Kidney (tissue), 22 donors: ENCODE measurements at places on chromosomes 7 and 10. TPM values are rescaled to one million over a fixed set of nuclear protein-coding genes. Genes with fewer than 3 reads are reported as not detected.
A peak's percentile ranks its signal among the peaks of the same experiment; 100 is the strongest.

GRCh38 chr10:121211446-121211845 lies 360.3 kb downstream of the WDR11 start:
- no peak for DNase-seq

DNA sequence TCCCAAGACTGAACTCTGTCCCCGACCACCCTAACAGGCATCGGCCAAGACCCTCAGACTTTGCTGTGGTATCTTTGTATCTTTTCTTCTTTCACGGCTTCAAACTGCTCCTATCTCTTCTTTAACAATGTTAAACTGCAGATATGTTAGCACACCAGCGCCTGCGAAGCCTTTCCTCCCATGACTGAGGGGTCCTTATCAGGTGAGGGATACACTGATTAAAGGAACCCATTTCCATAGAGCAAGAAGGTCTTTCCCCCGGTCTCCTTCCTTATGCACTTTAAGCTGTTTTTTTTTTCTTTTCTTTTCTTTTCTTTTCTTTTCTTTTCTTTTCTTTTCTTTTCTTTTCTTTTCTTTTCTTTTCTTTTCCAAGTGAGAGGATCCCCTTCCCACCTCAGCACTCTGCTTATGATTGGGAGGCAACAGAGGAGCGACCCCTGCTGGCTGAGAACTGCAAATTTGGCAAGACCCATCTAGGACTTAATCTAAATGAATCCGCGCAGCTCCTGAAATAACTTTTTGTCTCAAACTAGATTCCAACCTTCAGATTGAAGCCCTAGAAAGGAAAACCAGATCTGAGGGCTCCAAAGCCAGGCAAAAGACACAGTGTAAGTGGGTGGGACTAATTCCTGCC lies 109.9 kb downstream of the ITGB8 start:
- peak; percentile 14 for DNase-seq

- DNase-seq, result no peak
Observed at GRCh38 chr7:80968606-80969005, 49.8 kb upstream of the SEMA3C start.

DNA sequence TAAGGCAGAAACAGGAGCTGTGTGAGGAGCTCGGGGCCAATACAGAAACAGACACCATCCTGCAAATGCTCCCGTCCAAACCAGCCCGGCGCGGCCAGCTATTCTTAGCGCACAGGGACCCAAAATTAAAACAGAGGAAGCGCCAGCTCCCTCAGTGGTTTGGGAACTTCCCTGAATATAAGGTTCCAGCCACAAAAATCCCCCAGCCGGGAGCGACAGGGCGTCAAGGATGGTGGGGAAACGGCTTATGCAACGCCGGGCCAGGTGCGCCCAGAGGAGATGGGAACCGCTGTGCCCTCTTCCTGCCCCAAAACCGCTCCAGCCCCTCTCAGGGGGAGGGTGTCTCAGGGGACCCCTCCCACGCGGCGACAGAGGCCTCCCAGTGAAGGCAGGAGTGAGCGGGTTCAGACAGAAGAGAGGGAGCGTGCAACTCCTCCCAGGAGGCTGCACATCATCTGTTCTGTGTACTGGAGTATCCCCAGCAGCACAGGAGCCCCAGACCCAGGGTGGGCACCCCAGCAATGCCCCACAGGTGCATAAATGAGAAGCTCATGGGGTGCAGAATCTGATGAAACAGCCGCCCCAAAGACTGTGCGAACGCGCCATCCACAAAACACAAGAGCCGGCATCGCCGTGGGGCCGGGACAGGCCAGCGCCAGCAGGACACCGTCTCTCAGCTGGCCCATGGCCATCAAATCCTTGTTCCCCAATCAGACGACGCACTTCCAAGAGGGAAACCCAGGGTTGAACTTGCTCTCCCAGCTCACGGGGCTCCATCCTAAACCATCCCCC lies 73.9 kb upstream of the PDGFA start:
- no peak for DNase-seq

- no peak for DNase-seq
Observed at GRCh38 chr7:127831318-127832219, 179.6 kb downstream of the SND1 start.

- DNase-seq, result no peak
Observed at GRCh38 chr10:114084215-114084614, 40.5 kb downstream of the ADRB1 start.

DNA sequence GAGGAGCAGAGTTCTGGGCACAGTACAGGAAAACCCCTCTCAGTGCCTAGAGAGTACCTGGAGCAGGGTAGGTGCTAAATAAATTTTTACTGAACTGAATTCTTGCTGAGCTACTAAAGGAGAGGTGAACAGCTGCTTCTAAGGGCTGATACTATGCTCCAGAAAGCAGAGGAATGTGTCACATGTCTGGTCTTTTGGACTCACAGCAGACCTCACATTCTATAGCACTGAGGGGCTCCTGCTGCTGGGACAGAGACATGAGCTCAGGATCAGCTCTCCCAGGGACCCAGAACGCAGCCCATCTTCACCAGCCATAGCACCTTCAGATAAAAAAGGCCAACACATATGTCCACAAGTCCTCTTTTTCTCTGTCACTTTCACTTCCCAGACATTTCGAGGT lies 133.0 kb upstream of the KLF14 start:
- DNase-seq, result no peak

GRCh38 chr7:48207155-48207675 lies 36.0 kb downstream of the ABCA13 start:
- DNase-seq, result no peak

- peak; percentile 64 for DNase-seq
Observed at GRCh38 chr10:97332591-97333350, 1.8 kb downstream of the FRAT2 start.

- no peak for DNase-seq
Observed at GRCh38 chr7:130951303-130951975, 217.4 kb upstream of the KLF14 start.

DNA sequence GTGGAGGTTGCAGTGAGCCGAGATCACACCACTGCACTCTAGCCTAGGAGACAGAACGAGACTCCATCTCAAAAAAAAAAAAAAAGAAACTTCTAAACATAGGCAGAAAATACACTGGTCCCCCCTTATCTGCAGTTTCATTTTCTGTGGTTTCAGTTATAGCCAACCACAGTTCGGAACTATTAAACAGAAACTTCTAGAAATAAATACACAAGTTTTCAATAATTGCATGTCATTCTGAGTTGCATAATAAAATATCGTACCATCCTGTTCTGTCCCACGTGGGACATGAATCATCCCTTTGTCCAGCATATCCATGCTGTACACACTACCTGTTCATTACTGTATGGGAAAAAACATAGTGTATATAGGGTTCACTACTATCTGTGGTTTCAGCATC lies 8.0 kb downstream of the XRCC2 start:
- no peak for DNase-seq

- no peak for DNase-seq
Observed at GRCh38 chr10:1462032-1462431, 275.3 kb downstream of the ADARB2 start.

- no peak for DNase-seq
Observed at GRCh38 chr7:114218283-114218682, 196.3 kb upstream of the FOXP2 start.

DNA sequence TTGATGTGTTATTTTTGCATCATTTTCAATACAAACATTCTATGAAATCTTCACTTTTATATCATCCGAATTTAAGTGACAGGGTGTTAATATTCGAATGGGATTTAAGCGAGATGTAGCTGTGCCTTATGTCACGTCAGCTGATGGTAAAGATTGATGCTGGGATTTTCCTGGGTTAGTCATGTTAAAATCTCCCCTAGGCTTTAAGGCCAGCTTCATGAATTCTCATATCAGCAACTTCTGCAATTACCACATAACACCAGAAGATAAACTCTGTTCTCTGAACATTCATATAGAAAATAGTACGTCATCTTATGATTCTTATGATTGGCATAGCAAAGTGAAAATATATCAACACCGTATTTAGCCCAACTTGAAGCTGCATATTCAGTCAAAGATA lies 669.2 kb downstream of the PCDH15 start:
- DNase-seq, result no peak

GRCh38 chr7:157475095-157475494 lies 138.3 kb downstream of the DNAJB6 start:
- peak; percentile 5 for DNase-seq

DNA sequence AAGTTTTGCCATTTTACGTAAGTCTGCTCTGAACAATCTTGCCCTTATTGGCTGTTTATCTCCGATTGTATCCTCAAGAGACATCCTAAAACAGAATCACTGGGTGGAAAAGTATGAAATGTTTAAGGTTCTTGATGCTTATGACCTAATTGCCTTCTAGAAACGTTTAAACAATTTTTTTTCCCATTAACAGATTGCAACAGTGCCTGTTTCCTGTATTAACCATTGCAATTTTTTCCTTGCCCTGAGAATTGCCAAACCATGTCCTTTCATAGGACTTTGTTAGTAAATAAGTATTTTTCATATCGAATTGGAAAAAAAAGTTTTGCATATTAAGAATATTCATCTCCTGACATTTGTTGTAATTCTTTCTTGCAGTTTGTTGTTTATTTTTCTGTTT lies 639.8 kb downstream of the INHBA start:
- DNase-seq, result no peak

DNA sequence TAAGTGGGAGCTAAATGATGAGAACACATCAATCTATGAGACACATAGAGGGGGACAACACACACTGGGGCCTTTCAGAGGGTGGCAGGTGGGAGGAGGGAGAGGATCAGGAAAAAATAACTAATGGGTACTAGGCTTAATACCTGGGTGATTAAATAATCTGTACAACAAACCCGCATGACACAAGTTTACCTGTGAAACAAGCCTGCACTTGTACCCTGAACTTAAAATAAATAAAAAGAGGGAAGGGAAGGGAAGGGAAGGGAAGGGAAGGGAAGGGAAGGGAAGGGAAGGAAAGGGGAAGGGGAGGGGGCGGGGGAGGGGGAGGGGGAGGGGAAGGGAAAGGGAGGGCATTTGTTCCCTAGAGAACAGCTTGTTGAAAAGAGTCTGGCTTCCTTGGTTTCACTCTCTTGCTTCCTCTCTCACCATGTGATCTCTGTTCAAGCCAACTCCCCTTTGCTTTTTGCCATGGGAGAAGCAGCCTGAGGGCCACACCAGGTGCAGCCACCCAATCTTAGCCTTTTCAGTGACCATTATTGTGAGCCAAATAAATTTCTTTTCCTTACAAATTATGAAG lies 57.7 kb downstream of the FAM13C start:
- no peak for DNase-seq

- no peak for DNase-seq
Observed at GRCh38 chr7:150357771-150358427, 10.7 kb upstream of the REPIN1 start.

DNA sequence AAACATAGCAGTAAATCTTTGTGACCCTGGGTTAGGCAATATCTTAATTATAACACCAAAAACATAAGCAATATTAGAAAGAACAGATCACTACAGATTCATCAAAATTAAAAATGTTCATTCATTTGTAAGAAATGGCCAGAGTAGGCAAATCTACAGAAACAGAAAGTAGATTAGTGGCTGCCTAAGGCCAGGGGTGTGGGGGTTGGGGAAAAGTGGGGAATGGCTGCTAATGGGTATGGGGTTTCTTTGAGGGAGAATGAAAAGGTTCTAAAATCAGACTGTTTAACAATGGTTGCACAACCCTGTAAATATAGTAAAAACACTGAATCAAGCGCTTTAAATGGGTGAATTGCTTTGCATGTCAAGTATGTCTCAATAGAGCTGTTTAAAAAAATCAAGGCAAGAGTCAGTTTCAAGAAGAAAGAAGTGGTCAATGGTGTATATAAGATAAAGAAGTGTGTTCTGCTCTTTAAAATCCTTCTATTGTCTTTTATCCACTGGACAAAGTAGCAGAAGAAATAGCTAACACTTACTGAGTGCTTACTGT lies 42.6 kb downstream of the CDK6 start:
- DNase-seq, result no peak

GRCh38 chr7:29292886-29293658 lies 98.5 kb downstream of the CHN2 start:
- no peak for DNase-seq

GRCh38 chr7:2201686-2202360 lies 30.9 kb downstream of the MAD1L1 start:
- peak; percentile 54 for DNase-seq

GRCh38 chr7:81926-82756 lies 110.2 kb upstream of the FAM20C start:
- peak; percentile 25 for DNase-seq

- no peak for DNase-seq
Observed at GRCh38 chr7:150465414-150465813, 15.0 kb downstream of the GIMAP8 start.

GRCh38 chr7:13860734-13861133 lies 128.7 kb downstream of the ETV1 start:
- no peak for DNase-seq

DNA sequence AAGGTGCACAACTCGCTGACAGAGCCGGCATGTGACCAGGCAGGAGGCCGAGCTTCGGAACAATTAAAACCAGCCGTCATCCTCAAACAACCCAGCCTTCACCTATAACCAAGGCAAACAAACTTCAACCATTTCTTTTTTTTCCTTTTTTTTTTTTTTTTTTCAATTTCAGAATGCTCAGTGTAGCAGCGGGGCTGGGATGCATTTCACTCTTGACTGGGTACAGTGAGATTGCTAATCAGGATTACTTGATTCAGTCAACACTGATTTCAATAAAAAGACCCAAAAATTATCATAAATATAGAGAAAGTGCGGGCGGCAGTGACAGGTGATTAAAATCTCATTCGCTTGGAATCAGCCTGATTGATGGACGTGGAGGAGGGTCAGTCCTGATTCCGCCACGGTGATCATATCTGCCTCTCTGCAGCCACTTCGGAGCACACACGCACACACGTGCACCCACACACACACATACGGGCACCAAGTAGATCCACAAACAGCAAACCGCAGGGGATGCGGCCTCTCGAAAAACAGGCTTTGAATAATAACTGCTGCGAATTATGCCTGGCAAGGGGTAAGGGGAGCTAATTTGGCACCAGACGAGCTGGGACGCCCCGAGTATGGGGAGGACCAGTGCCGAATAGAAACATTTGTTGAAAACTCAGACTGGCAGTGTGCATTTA lies 31.2 kb downstream of the EBF3 start:
- no peak for DNase-seq

DNA sequence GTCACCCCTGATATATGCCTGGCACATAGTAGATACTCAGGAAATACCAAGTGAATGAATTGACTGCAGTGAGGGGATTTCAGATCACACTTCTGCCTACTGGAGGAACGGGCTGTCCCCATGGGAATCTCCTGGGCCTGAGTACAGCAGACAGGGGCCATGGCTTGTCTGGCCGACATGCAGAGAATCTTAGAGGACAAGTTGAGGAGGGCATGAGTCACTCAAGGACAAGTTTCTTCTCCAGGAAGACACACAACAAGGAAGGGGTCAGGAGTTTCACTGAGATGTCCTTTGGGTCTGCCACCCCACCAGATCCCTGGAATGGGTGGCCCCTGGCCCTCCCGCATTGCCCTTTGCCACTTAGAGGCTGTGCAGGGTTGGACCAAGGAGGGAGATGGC lies 20.7 kb downstream of the PLPP4 start:
- DNase-seq, result no peak

- DNase-seq, result no peak
Observed at GRCh38 chr7:138032186-138032585, 30.3 kb upstream of the CREB3L2 start.

- DNase-seq, result no peak
Observed at GRCh38 chr10:90227217-90227656, 525.8 kb downstream of the KIF20B start.

- peak; percentile 6 for DNase-seq
Observed at GRCh38 chr10:87585565-87586514, 73.8 kb upstream of the PAPSS2 start.

Gene ZNF485
- 4.9 TPM for total RNA-seq

Gene NYAP1
- total RNA-seq, result 0.41 TPM

Gene ATG9B
- total RNA-seq, result 0.19 TPM

Gene PDE1C
- 5.5 TPM for total RNA-seq

Gene CLDN4
- total RNA-seq, result 342 TPM

Gene CYP3A7
- total RNA-seq, result not detected

Gene PCGF5
- total RNA-seq, result 49.1 TPM

Gene CTAGE8
- 4.3 TPM for total RNA-seq
